ENCODE measurements at places on chromosomes 1 and 21.

DNA sequence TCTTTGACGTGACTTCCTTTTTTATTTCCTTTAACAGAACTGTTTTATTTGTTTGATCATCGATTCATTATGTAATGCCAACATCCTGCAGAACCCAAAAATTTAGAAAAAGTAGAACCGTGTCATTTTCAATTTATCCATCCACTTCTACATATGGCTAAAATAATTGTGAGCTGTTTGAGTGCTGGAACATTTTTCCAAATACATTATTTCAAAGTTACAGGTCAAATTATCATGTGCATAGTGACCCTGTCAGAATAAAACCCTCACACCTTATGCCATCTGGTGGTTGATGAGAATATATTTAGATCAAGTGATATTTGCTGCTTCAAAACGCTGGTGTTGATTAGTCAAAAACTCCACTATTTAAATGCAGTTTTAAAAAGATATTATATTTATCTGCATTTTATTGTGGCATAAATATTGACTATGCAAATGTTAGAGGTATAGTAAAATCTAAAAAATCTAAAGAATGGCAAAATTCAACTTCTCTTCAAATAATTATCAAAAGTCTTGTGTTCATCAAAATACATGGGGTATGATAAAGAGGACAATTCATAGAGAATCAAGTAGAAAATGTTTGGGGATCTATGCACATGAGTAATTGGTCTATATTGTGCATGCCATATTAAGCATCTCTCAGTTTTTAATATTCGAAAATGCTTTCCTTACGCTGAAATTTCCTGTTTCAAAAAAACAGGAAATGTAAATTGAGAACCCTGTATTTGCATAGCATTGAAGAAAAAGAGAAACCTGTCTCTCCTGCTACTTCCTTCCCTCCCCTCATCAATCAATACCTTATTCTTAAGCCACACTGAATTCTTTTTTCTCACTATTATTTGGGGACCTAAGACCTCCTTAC lies 39.7 kb downstream of the UBE2U start:
- no peak for DNase-seq

- no peak for DNase-seq
These were observed 10.9 kb upstream of the ABCG1 start for GRCh38 chr21:42208036-42208435.

DNA sequence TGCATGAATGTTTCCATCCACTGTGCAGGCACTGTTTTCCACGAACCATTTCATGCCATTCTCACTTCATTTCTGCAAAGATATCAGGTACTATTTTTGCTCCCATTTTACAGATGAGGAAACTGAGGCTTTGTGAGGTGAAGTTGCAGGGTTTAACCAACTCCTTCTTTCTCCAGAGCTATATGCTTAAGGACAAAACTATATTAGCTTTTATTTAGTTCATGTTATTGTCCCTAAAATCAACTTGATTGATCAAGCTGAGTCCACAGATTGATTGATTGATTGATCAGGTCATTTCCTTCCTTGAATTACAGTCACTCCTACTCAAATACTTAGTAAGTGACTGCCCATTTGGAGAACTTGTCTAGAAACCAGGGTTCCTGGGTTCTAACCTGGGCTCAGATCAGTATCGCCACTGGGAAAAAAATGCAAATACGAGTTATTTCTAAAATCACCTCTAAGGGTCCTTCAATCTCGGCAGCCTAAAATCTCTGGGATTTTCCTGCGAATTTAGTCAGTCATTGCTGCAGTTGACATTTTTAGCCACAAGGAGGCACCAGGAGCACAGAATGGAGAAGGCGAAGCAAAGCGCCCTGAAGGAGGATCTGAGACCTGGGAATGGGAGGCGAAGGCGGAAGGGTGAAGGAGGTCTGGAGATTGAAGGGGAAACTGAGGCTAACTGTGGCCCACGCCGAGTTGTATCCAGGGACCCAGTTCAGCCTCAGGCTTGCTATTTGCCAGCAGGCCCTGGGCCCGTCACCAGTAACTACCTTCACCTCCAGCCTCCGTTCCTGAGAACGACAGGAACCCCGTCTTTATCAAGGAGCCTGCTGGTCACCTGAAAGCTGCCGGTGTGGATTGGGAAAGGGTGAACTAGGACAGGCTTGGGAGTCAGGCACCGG lies 14.3 kb upstream of the MUL1 start:
- DNase-seq = peak; percentile 64

- DNase-seq = no peak
These were observed 2.9 kb downstream of the ZBTB37 start for GRCh38 chr1:173871091-173871490.

GRCh38 chr1:210244746-210245367 lies 12.3 kb downstream of the SERTAD4 start:
- no peak for DNase-seq

GRCh38 chr1:12132078-12132477 lies 34.7 kb upstream of the TNFRSF1B start:
- no peak for DNase-seq

GRCh38 chr1:227317523-227318015 lies 723 bp downstream of the CDC42BPA start:
- DNase-seq = peak; percentile 1

- DNase-seq = no peak
These were observed 10.0 kb upstream of the OLIG2 start for GRCh38 chr21:33015756-33016155.

GRCh38 chr21:39150877-39151276 lies 32.4 kb downstream of the PSMG1 start:
- no peak for DNase-seq

GRCh38 chr21:45543710-45544448 lies 1.6 kb upstream of the SLC19A1 start:
- DNase-seq = no peak

GRCh38 chr1:24221246-24221645 lies 34.2 kb upstream of the IFNLR1 start:
- no peak for DNase-seq
